ENCODE measurements at places on chromosomes 3 and 15.

DNA sequence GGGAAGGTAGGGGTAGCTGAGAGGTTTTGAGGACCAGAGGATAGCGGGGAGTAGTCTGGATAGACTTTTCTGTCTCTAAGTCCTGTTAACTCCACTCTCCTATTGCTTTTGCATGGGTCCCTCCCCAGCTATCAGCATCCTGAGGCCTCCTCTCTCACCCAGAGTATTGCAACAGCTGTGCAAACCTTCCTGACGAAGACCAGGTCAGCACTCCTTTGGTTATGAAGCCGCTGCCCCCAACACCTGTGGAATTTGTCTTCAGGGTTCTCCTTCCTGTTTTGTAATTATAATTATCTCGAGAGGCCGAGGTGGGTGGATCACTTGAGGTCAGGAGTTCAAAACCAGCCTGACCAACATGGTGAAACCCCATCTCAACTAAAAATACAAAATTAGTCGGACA lies 24.8 kb downstream of the TYRO3 start:
- no peak for DNase-seq

DNA sequence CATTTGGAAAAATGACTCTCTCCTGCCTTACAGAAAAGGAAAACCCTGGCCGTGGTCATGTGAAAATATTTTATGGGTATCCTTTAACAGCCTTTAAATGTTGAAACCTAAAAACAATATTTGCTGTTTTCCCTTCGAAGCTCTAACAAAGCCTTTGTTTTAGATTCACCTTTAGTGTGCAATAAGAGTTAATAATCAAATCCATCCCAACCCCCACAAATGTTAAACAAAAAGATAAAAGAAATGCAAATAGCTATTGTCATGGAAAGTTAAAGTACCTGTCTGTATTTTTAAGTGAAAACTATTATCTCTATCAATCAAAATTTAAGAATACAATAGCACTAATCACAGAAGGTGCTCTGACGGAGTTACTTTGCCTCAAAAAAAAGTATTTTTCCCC lies 279.3 kb downstream of the FOXP1 start:
- no peak for DNase-seq

DNA sequence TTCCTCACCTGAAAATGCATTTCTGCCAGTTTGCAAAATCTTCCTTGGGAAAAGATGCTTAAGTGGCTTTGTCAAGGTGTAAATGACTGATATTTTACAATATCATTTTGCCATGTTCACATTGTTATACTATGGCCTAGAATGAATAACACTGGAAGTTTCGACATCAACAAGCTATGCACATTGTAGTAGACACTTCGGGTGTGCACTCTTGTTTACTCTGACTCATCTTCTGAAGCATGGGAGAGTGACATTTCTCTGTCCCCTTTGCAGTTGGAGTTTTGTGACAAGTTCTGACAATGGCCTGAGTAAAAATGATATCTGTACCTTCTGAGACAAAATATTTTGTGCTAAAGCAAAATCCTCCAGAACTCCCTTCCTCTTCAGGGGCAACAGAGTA lies 567.0 kb upstream of the RGMA start:
- DNase-seq = no peak

GRCh38 chr3:119716998-119717397 lies 14.2 kb downstream of the CFAP91 start:
- DNase-seq = no peak

DNA sequence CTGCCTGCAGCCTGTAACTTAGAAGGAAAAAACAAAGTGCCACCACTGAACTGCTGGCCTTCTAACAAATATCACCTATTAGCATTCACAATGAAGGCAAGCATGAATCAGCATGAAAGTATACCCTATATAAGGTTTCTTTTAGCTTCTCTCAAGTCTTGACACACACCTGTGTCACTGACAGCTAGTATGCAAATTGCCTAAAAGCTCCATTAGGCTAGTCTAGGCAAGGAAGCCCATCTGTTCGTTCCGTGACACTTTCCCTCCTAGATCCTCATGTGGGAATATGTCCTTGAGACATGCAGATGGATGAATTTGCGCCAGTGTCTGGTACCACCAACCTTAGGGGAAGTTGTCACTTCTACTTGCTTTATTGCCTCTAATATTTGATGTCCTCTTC lies 129.3 kb downstream of the RBMS3 start:
- no peak for DNase-seq

GRCh38 chr3:147423798-147424580 lies 14.8 kb downstream of the ZIC1 start:
- no peak for DNase-seq

DNA sequence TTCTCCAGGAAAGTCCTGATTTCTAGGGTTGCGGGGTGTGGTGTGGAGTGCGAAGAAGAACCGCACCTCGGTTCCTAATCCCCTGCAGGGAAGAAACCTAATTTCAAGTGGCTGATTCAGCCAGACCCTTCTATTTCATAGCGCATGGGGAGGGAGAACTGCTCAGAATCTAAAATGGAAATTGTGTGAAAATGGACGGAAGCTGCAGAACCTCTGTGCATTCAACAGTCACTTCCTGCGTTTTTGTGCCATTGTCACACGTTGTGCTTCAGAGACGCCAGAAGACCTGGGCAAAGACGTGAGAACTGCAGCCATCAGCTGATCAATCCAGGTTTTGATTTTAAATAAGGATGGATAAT lies 1.2 kb downstream of the SIDT1 start:
- DNase-seq = no peak

DNA sequence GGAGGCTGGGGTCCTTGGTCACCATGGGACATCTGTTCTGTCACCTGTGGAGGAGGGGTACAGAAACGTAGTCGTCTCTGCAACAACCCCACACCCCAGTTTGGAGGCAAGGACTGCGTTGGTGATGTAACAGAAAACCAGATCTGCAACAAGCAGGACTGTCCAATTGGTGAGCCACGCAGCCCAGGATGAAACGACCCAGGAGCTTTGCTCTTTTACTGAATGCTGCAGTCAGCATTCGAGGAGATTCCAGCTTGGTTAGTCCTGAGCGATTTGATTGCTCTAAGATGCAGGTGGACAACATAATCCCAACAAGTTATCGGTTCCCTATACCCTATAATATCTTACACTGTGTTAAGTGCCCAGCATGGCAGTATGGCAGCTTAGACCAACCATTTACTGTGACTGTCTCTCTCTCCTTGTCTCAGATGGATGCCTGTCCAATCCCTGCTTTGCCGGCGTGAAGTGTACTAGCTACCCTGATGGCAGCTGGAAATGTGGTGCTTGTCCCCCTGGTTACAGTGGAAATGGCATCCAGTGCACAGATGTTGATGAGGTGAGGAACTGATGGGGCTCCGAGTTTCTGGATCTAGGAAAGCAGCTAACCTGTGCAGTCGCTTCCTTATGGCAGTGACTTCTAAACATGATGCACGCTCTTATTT lies 7.8 kb downstream of the THBS1 start:
- no peak for DNase-seq

All from substantia nigra (tissue), 51 donors.